ENCODE measurements at places on chromosomes 3 and 15.

- no peak for DNase-seq
Observed at GRCh38 chr3:98350082-98350481, 3.6 kb upstream of the OR5K4 start.

- no peak for DNase-seq
Observed at GRCh38 chr15:37112171-37112570, 11.8 kb upstream of the MEIS2 start.

DNA sequence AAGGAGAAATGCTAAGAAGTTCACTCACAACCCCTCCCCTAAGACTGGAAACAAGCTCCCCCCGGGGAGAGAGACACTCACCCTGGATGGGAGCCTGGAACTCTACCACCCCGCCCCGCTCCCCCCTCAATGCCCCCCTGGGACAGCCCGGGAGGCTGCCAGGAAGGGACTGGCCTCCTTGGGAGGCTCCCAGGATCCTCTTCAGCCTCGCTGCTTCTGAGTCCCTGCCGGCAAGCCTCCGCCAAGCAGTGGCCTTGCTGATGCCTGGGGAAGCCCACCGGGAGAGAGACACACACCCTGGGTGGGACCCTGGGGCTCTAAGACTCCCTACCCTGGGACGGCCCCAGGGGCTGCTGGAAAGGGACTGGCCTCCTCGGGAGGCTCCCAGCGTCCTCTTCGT is 33.4 kb downstream of the CPEB1 start:
- no peak for DNase-seq

GRCh38 chr3:88059380-88060170 is 520 bp downstream of the ZNF654 start:
- DNase-seq = no peak

DNA sequence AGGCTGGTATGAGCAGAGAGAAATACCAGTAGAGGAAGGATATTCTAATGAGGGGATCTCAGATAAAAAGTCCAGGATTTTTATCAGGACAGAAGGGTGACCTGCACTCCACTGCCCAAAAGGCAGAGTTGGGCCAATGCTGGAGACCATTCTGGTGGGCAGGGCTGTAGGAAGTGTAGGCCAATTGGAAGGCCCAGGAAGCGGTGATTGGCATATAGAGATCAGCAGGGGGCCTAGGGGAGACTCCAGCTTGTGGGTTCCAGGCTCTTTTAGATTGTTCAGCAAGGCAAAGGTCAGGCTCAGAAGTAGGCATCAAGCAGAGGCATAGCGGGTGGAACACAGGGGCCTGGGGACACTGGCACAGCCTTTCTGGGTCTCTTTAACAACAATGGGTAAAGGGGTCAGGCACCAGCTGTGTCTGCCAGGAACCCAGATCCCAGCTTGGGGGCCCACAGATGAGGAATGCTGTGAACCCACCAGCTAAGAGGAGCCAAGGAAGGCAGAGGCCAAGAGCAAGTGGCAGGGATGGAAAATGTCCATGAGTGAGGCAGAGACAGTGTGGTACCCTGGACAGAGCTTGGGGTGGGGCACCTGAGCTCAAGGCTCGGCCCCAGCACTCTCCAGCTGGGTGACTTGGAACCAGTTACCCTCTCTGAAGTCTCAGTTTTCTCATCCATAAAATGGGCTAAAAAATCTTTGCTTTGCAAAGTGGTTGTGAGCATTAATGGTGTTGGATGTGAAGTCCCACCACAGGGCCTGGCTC is 27.0 kb upstream of the RASGRF1 start:
- DNase-seq = no peak

- DNase-seq = no peak
Observed at GRCh38 chr3:159856590-159857104, 132.0 kb upstream of the IL12A start.

DNA sequence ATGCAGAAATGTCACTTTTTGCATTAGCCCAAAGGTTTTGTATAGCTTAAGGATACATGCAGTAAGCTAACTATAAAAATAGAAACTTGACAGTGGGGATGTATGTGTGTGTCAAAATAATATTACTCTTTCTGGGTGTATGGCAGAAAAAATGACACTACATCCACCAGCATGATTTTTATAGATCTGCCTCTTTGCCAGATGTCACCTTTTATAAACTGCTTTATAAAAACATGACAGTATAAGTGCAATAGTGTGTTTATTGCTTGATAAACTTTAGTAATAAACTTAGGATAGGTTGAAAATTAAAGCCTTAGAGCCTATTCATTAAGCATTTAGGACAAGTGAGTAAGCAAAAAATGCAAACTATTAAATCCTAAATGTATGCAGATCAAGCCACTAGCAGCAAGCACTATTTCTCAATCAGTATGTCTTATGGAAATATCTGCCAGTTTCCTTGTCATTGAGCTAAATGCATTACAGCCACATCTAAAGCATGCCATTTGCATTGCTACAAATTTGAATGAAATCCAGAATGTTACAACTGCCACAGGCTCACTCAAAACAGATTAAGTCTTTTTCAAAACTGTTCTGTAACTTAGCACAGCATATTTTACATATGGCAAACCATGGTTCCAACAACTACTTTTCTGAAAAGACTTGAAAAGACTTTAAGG is 935.0 kb downstream of the FHIT start:
- DNase-seq = no peak

DNA sequence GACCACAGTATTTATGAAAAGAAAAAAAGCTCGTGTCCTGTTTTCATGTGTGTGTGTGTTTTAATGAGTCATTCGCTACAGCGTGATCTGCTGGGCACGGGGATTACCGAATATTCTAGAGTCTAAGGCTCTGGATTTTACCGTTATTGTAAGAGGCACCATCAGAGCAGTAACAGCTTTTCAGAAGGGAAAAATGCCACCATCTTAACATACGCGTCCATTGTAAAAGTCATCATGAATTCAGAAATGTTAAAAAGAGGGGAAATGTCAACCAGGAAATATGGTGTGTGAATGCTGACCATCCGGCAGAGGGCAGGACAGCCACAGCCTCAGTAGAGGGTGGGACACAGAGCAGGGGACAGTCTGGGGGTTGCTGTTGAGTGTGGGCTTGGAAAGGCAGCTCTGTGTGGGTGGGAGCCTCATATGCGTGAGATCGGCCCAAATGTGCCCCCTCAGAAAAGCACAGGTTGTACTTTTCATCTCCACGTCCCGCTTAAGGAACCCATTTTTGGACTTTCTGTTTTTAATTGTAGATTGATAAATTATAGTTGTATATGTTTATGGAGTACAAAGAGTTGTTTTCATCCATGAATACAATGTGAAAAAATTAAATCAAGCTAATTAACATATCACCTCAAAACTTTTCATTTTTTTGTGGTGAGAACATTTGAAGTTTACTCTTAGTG is 69.6 kb downstream of the ASB7 start:
- DNase-seq = no peak

- DNase-seq = no peak
Observed at GRCh38 chr15:58518626-58519025, 86.8 kb downstream of the LIPC start.

GRCh38 chr3:114896978-114897377 is 250.1 kb downstream of the ZBTB20 start:
- no peak for DNase-seq

DNA sequence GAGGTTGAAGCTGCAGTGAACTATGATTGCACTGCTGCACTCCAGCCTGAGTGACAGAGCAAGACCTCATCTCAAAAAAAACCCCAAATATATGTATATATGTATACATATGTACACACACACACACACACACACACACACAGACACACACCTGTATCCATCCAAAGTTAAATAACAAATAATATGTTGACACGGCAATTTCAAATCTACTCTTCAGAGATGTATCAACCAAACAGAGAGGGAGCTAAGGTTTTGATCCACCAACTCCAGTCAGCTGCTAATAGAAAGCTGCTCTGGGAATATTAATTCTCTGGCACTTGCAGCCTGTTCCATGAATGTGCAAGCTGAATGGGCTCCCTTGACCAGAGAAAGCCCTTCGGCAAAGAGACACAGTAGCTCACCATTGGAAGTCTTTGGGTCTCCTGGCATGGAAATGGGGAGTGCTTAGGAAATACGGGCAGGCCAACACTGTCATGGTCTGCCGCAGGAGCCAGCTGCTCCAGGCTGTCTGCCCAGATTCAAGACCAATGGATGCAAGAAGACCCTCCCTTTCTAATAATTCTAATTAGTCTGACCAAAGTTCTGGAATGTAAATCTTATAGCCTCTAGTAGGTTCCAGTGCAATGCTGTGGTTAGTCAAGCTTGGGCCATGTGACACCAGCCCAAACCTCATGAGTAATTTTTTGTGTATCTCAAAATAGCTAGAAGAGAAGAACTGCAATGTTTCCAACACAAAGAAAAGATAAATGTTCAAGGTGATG is 299.8 kb downstream of the KBTBD8 start:
- no peak for DNase-seq

DNA sequence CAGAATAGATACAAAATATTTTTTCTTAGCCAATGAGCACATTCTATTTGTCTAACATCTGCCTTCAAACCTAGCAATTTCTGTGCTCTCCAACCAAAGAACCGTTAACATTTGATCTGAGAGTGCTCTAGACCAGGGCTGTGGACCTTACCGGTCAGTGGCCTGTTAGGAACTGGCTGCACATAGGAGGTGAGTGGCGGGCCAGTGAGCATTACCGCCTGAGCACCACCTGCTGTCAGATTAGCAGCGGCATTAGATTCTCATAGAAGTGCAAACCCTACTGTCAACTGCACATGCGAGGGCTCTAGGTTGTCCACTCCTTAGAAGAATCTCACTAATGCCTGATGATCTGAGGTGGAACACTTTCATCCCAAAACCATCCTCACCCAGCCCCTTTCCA is 131.7 kb downstream of the CADM2 start:
- no peak for DNase-seq

DNA sequence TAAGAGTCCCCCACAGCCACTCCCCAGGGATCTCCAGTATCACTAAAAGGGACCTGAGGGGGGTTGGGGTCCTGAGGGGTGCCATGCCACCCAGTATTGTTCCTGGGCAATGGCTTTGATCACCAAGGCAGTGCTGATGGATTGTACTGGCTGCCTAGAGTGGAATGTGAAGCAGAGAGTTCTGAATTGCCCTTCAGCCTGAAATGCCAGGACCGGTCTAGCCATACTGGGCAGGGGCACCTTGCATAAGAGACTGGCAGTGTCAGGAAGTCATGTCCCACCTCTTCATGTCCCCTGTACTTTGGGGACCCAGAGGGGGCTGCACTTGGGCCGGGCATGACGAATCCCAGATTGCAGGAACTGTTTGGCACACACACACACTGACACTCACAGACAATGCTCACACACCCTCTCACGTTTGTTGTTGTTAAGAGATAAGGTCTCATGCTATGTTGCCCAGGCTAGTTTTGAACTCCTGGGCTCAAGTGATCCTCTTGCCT is 4.5 kb upstream of the TKT start:
- no peak for DNase-seq

GRCh38 chr3:73739791-73740453 is 115.2 kb upstream of the PDZRN3 start:
- no peak for DNase-seq

GRCh38 chr3:69248436-69248835 is 126.0 kb upstream of the LMOD3 start:
- no peak for DNase-seq

- no peak for DNase-seq
Observed at GRCh38 chr15:47364230-47365141, 352.8 kb upstream of the SEMA6D start.
